Fibroblast of mammary gland (primary cell): ENCODE measurements at places on chromosomes 4 and X.

- DNase-seq = no peak
These were observed 40.0 kb downstream of the SEPTIN11 start for GRCh38 chr4:76989391-76990061.

- no peak for DNase-seq
These were observed 1.5 kb upstream of the IL1RAPL1 start for GRCh38 chrX:28585767-28586166.

GRCh38 chrX:103361798-103362197 is 5.5 kb downstream of the TCEAL9 start:
- DNase-seq = no peak

DNA sequence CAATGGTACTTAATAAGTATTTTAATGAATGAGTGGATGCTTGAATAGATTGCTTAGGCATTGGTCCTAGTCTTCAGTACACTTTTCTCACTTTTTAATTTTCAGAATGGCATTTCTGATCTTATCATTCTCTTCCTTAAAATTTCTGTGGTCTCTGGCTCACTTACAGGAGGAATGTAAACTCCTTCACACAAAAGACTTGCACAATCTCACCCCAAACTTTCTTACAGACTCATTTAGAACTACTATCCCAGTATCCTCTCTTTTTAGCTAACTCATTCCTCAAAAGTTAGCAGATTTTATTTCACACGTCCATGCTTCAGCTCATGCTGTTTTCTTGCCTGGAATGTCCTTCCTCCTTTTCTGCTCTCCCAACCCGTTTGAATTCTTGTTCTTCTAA is 350.1 kb downstream of the GRXCR1 start:
- DNase-seq = peak; percentile 38

DNA sequence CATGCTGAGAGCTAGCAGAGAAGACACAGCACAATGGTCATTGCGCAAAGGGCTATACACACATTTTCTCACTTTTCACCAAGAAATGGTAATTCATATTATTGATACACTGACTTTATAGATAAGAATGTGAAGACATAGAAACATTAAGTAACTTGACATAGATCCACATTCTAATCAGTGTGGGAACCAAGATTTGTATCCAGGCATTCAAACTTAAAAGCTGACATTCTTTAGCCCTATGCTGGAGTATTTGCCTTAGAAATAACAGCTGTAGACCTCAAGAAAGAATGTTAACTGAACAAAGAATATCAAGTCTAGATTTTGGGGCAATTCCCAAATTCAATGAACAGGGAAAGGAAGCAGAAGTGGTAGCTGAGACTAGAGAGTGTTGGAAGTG is 384.8 kb downstream of the IL15 start:
- DNase-seq = no peak

DNA sequence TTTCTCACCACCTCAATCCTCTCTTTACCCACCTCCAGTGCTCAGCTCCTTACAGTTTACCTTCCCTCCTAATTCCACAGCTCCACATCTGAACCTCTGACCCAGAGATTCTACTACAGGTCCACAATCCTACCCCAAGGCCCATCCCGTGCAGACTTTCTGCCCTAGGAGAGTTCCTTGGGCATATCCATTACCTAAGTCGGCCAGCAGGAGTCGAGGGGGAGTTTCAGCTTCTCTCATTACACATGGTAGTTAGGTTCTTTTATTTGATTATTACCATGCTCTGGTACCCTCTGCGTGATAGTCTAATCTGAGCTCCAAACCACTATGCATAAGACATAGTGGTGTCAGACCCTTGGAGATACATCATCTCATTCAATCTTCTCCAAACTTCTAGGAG is 117.9 kb downstream of the SH3RF1 start:
- DNase-seq = no peak
